ENCODE measurements at places on chromosomes 3 and 15.

DNA sequence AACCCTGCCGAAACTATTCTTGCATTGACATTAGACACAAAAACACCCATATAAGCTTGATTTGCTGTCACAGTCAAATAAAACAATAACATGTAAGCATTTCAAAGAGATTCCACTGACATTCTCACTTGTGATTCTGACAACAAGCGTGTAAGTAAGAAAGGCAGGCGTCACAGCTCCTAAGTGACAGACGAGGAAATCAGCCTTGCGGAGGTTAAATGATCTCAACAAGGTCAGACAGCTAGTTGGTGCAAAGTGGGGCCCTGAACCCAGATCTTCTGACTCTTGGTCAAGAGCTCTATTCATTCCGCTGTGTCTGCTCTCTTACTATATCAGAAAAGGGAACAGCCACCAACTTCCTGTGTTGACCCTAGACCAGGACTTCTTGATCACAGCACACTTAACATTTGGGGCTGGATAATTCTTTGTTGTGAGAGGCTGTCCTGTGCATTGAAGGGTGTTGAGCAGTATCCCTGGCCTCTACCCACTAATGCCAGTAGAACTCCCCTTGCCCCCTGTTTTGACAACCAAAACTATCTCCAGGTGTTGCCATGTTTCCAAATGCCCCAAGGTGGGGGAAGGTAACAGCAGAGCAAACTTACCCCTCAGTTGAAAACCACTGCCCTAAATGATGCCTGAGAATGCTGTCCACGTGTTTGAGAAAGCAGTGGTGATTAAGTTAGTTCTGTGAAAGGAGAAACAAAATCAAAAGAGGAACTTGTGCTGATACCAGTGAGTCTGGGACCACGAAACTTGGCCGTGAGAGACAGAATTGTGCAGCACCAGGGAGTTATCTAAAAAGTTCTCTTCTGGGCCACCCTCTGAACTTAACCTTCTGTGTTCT is 86.1 kb downstream of the LIPC start:
- no peak for DNase-seq

GRCh38 chr3:127069814-127070440 is 87.0 kb downstream of the PLXNA1 start:
- no peak for DNase-seq

- DNase-seq = peak; percentile 36
Observed at GRCh38 chr3:4845882-4846281, 133.4 kb upstream of the BHLHE40 start.

GRCh38 chr3:22960105-22960984 is 242.8 kb upstream of the UBE2E2 start:
- DNase-seq = no peak

DNA sequence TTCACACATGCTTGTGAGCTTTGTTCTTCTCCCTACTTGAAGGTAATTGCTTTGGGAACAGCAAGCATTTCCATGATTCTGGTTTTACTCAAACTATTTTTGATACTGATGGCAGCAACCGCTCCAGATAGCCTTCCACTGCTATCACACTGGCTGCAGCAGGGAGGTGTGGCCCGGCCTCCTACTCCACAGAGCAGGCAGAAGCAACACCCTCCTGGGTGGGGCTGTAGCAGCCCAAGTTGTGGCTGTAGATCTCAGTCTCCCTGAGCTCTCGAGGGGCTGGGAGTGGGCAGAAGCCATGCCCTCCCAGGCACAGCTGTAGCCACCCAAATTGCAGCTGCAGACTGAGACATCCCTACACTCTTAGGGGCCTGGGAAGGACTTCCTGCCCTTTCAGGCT is 878.8 kb upstream of the GBE1 start:
- no peak for DNase-seq

DNA sequence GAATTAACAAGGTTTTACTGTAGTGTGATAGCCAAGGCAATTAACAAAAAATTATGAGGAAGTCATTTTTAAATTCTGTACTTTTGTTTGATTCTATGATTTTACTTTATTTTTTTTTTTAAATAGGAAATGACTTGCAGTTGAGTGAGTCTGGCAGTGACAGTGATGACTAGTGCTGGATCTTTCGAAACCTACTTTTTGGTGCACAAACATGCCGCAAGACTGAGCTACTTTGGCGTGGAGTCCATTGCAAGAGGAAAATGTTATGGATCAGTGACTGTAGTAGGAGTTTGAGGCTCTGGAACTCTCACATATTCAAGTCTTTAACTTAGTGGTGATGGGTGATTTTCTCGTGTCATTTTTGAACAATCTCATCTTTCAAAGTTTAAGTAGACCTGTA is 11.6 kb downstream of the EAF1 start:
- DNase-seq = no peak

- DNase-seq = no peak
Observed at GRCh38 chr15:92637626-92638025, 17.9 kb downstream of the FAM174B start.

DNA sequence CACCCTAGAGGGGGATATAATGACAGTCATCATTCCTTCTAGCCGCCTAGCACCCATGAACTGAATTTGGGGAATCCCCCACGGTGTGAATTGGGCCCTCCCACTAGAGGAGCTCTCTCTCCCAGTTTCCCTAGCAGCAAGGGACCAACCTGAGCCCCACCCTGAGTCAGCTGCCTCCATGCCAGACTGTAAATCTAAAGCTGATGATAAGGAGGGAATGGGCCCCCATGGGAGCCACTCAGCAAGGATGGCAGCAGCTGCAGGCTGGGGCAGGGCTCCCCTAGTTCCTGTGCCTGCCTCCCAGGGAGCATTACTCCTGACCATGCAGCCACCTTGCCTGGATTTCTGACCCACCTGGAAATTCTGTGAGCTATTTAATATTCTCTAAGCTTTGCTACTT is 57.0 kb upstream of the PXYLP1 start:
- DNase-seq = no peak
